ENCODE measurements at places on chromosomes 3 and 15.

GRCh38 chr3:176293276-176293675 lies 904.0 kb downstream of the TBL1XR1 start:
- DNase-seq, result no peak

DNA sequence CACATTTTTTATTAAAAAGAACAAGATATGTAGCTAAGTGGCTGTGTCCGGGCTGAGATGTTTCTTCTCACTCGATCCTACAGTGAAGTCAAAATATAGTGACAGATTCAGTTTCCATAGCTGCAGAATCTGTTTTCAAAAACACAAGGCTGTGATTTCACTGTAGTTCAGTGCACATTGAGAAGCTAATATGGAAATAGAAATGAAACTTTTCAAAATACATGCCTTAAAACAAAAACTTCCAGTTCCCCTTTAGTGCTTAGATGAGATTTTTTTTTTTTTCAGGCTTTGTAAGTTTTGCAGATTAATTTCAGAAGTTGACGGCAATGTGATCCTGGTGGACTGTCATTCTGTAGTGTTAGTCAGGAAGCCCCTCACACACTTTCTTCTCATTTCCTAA lies 23.8 kb upstream of the TRAK1 start:
- no peak for DNase-seq

DNA sequence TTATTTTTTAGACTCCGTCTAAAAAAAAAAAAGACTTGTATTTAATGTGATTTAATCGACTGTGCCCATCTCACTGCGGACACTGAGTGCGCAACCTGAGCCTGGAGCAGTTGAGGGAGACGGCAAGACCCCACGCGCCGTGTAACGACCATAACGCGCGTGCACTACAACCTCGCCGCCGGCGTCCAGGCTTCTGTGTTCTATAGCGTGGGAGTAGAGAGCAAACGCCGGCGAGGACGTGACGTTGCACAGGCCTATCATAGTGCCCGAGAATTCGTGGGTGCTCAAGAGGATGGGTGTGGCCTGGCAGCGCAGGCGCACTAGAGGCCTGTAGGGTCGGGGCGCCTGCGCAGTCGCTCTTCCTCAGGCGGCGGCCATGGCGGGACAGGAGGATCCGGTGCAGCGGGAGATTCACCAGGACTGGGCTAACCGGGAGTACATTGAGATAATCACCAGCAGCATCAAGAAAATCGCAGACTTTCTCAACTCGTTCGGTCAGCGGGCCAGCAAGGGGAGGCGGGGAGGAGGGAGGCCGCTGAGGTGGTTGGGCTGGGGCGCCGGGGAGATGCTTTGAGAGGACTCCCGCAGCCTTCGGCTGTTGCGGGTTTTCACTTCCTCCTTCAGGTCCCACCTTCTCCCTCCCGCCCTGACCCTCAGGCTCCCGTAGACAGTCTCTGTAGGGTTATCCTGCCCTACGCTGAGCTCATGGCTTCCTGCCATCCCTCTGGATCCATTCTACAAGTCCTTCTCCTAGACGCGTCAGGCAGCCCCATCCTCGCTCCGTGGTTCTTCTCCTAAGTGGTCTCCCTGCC lies at the start of gene BRK1:
TSS of gene BRK1 (plus strand) at position 350 of the 812 bp plus-strand sequence. CDS start at position 377, 27 bp downstream.
- DNase-seq, result peak; percentile 98

DNA sequence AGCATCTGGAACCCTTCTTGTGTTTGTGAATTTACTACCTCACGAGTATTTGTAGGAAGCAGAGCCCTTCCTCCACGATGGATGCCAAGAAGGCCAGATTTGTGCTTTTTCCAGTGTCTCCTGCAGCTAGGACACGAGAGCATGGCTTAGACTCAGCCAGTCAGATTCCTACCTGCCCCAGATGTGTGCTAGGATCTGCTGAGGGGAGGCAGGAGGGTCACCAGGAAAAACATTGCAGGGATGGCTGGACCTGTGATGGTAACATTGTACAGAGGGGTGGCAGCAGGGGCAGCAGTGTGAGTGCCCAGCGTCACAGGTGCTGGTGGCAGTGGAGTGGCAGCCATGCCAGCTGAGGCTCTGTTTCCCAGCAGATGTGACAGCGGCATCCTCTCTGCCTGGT lies 285.3 kb downstream of the FAM43A start:
- DNase-seq, result no peak

GRCh38 chr15:70100474-70101341 lies 3.0 kb upstream of the TLE3 start:
- peak; percentile 69 for DNase-seq

GRCh38 chr3:180383332-180384020 lies 218.5 kb upstream of the TTC14 start:
- no peak for DNase-seq

Data from hematopoietic multipotent progenitor cell treated with erythropoietin and hydrocortisone succinate and interleukin-3 and kit ligand, for 15 days (in vitro differentiated cells).